Activated CD4-positive, alpha-beta T cell treated with anti-CD3 and anti-CD28 coated beads, Interleukin-2, amount 10 ng/mL, durations not matched to agents 24 days and 14 days (primary cell): ENCODE measurements at places on chromosomes 2 and 18. TPM values are rescaled to one million over a fixed set of nuclear protein-coding genes. Genes with fewer than 3 reads are reported as not detected.
A peak's percentile ranks its signal among the peaks of the same experiment; 100 is the strongest.

GRCh38 chr2:106638580-106638979 lies 151.4 kb downstream of the CD8B2 start:
- no peaks in the 10 kb centered on the region for H3K36me3 ChIP-seq
- H3K27ac ChIP-seq, result no peak overlapping the region
- no peak overlapping the region for H3K4me3 ChIP-seq
- H3K4me1 ChIP-seq, result no peaks in the 10 kb centered on the region
- DNase-seq, result no peak
- H3K27me3 ChIP-seq, result no peaks in the 10 kb centered on the region

DNA sequence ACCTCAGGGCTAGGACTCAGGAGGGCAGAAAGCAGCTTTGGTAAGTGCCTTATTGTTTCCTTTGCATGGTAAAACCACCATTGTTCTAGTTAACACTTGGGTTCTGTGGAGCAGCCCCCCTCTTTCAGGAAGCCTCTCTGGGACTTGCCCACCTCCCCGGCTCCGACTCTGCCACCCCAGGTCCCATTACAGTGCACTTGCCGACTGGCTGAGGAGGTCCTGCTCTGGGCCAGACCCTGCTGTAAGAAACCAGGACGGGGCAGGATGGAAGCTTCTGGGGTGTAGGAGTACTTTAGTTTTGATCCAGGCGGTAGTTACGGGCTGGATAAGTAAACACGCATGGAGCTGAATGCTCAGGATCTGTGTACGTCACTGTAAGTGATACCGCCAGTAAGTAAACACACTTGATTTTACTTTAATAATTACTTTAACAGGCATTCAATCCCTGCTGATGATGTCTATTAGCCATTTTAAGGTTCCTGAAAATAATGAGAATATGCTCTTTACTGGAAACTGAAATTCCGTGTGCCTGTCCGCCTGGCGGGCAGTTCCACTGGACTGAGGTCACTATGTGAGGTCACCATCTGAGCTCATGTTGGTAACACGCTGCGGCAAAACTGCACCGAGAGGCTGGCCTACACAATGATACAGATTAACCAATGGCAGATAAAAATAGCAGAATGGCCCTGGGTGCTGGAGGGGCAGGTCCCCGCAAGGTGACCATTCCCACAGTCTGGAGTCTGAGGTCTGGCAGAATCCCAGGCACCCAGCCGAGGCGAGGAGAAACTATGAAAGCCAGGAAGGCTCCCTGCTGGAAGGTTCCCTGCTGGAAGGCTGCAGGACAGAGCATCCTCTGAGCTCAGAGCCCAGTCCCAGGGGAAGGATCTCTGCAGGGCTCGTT lies 25.2 kb downstream of the HS1BP3 start:
- H3K27ac ChIP-seq, result no peak overlapping the region
- no peak for DNase-seq
- peaks cover 1% of the 10 kb centered on the region for H3K36me3 ChIP-seq
- no peaks in the 10 kb centered on the region for H3K4me1 ChIP-seq
- no peak overlapping the region for H3K4me3 ChIP-seq
- no peaks in the 10 kb centered on the region for H3K27me3 ChIP-seq

DNA sequence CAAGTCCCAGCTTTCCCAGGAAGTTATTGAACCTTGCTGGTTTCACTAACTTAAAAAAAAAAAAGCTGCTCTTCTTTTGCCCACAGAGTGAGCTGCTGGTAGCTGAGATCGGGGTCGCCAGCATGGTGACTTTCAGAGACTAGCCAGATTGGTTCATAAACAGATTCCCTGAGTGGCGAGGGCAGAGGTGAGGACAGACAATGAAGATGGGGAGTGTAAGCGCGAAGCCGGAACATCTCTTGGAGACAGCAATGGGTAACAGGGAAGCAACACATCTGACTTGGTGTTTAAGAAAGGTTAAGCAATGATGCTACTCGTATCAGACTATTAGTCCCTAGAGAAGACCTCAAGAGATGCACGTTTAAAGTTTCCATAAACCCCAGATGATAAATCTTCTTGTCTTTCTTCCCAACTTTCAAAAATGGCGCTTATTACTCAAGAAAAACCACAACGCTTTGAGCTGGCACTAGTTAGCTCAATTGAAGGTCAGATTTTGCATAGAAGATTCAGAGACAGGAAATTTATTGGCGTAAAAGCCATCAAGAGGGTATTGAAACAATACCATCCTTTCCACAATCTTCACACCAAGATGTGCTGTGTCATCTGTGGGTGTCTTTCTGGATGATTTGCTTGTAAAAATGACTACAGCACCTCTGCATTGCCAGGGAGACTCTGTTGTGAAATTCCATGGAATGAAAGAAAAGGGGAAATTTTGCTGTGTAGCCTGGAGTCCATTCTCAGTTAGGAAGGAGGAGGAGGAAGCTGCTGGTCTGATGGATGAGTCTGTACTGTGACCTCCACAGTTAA lies 193.1 kb upstream of the CXCR4 start:
- H3K27me3 ChIP-seq, result no peaks in the 10 kb centered on the region
- DNase-seq, result no peak

GRCh38 chr2:203786549-203787351 lies 80.3 kb downstream of the CD28 start:
- H3K27ac ChIP-seq, result no peak overlapping the region
- H3K4me1 ChIP-seq, result peaks cover 37% of the 10 kb centered on the region
- no peak for DNase-seq
- no peaks in the 10 kb centered on the region for H3K36me3 ChIP-seq
- no peak overlapping the region for H3K4me3 ChIP-seq

- H3K4me1 ChIP-seq, result peaks cover 9% of the 10 kb centered on the region
- no peak overlapping the region for H3K27ac ChIP-seq
- no peak overlapping the region for H3K4me3 ChIP-seq
Observed at GRCh38 chr2:199984755-199985154, 29.4 kb downstream of the MAIP1 start.

- peak overlapping the region; percentile 92 for H3K27ac ChIP-seq
- peaks cover 59% of the 10 kb centered on the region for H3K4me1 ChIP-seq
- H3K36me3 ChIP-seq, result peaks cover 35% of the 10 kb centered on the region
- DNase-seq, result peak; percentile 70
Observed at GRCh38 chr2:191148791-191149190, 2.0 kb downstream of the STAT4 start.

DNA sequence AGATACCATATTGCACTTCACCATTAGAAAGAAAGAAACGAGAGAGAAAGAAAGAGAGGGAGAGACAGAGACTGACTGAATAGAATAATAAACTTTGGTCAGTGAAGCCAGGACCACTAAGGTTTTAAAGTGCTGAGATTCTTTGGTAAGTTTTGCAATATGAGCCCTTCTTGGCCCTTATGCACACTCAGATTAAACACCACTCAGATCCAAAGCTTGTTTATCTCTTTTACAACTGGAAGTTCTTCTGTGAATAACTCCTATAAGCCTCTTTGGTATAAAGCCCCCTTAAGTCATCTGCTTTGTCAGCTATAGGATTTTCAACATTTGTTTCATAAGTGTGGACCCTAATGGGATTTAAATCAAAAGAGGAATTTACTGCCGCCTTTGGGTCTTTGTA lies 40.8 kb downstream of the PID1 start:
- no peaks in the 10 kb centered on the region for H3K27me3 ChIP-seq
- no peak for DNase-seq
- H3K4me3 ChIP-seq, result no peak overlapping the region
- H3K4me1 ChIP-seq, result no peaks in the 10 kb centered on the region
- no peak overlapping the region for H3K27ac ChIP-seq

DNA sequence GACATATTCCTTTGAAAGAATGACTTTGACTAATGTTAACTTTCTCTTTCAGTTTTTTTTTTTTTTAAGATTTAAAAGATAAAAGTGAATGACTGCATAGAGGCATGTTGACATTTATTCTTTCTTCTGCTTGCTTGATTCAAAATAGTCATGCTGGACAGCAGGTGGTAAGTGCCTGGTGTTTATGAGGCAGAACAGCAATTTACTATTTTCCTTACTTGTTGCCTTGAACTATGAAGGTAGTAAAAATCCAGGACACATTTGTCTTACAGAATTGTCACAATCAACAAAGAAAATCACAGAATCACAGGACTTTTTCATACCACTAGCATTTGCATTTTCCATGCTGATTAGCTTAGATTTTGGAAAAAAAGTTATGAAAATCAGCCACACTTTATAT lies 388.3 kb downstream of the CTNNA2 start:
- no peak overlapping the region for H3K4me3 ChIP-seq
- no peaks in the 10 kb centered on the region for H3K36me3 ChIP-seq
- H3K4me1 ChIP-seq, result no peaks in the 10 kb centered on the region
- no peaks in the 10 kb centered on the region for H3K27me3 ChIP-seq
- no peak for DNase-seq
- no peak overlapping the region for H3K27ac ChIP-seq

GRCh38 chr2:86500325-86501083 lies 59.3 kb downstream of the KDM3A start:
- no peaks in the 10 kb centered on the region for H3K27me3 ChIP-seq
- H3K36me3 ChIP-seq, result peaks cover 94% of the 10 kb centered on the region
- no peak for DNase-seq
- no peak overlapping the region for H3K27ac ChIP-seq

GRCh38 chr2:140550821-140551220 lies 1580.0 kb downstream of the LRP1B start:
- no peaks in the 10 kb centered on the region for H3K4me1 ChIP-seq
- DNase-seq, result no peak
- H3K4me3 ChIP-seq, result no peak overlapping the region
- no peak overlapping the region for H3K27ac ChIP-seq

Gene OTX1
- not detected in 2 replicates for total RNA-seq

Gene EFHD1
- 0.31 and 0.49 TPM in 2 replicates for total RNA-seq

Gene OSR1
- total RNA-seq, result not detected in 2 replicates

Gene MTLN
- 71.9 and 80.1 TPM in 2 replicates for total RNA-seq

Gene LYG2
- total RNA-seq, result not detected in 2 replicates

Gene NYAP2
- not detected in 2 replicates for total RNA-seq

Gene KLHL14
- total RNA-seq, result not detected in 2 replicates
